ENCODE measurements at places on chromosomes 4 and X. TPM values are rescaled to one million over a fixed set of nuclear protein-coding genes. Genes with fewer than 3 reads are reported as not detected.

The TNIP3 gene
- not detected for total RNA-seq

The GCNA gene
- 0.66 TPM for total RNA-seq

DNA sequence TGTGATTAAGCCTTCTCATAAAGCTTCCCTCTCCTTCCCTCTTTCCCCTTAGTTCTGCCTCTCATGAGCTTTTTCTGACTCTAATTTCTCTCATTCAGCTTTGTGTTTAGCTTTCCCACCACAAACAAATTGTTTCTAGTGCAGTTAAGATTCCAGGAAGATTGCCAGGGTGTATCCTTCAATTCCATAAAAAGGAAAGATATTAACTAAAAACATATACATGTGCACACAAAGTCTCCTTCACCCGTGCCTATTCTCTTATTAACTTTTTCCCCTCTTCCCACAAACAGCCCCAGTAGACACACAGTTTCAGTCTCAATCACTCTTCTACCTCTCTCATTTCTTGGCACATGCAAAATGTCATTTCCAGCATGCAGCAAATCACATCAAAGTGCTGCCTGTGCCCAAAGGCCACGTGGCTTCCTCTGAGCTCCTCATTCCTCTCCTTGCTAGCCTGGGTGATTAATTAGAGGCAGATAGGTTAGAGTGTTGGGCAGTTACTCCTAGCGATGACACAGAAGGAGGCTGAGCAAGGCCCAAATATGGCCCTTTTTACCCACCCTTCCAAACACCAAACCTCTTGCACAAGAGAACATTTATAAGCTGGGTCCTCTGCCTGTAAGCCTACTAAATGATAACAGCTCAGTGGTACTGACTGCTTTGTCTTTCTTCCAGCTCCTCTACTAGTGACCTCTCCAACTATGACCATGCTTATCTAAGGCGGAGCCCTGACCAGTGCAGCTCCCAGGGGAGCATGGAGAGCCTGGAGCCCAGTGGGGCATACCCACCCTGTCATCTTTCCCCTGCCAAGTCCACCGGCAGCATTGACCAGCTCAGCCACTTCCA, 159.6 kb downstream of the SOWAHB start:
- DNase-seq: no peak

DNA sequence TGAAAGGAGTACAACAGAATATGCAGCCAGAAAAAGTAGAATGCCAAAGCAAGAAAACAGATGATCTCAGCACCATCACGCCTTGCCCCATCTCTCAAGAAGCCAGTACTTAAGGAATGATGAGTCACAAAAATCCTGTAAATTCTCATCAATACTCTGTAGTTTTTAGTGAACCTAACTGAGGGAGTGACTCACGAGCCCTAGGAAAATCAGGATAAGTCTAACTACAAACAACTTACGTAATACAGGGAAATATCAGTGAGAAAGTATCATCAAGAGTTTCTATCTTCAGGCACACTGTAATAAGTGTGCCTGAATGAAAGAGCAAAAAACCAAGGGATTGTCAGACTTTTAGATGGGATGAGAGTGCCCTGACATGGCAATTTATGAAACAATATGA, 644.4 kb downstream of the STPG2 start:
- DNase-seq: no peak

DNA sequence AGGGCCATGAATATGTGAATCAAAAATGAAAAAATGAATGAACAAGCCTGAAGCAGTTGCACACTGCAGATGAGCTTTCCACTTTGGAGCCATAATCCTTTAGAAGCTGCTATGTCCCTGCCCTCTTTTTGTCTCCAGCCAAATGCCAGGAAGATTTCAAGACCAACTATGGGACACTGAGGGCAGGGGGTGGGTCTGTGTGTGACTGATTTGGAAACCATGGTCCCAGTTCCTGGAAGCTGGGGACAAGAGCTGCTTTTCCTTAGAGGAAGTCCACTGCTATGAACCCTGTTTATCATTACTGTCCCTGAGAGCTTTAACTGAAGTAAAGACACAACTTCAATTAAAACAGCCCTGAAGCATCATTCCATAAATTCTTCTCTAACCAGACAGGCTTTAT, 153.9 kb upstream of the GPC4 start:
- no peak for DNase-seq

The FGB gene
- 408 TPM for total RNA-seq

The TCEAL2 gene
- not detected for total RNA-seq

The TKTL1 gene
- not detected for total RNA-seq

The ADRA2C gene
- total RNA-seq: 43.8 TPM

The ZNF81 gene
- 3.8 TPM for total RNA-seq

DNA sequence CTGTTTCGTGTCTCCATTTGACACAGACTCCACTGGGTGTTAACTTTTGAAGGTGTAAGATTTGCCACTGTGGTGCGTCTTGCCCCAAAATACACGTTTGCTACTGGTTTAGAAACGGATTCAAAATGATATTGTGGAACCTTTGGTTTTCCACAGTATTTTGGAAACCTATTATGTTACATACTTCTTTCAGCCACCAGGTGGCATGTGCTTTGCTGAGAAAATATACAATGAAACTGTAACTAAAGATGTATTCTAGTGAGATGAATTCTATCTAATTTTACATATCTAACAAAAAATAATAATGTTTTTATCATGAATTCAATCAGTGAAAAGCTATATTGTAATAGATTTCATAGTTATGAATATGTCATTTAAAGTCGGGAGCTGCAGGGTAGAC, 28.4 kb upstream of the SLITRK4 start:
- DNase-seq: no peak

The SSX4 gene
- not detected for total RNA-seq

DNA sequence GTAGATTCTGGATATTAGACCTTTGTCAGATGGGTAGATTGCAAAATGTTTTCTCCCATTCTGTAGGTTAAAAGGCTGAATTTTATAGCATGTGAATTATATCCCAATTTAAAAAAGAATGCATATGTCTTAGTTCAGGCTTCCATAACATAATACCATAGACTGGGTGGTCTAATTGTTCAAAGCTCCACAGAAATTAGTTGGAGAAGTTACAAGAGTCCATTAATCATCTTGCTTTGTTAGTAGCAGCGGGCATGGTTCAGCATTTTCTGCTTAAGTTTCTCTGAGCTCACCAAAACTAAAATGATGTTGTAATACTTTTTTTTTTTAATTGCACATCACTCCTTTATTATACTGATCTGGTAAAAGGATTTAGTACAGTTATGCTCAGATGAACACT, 1.8 kb downstream of the PGAM4 start:
- DNase-seq: no peak

DNA sequence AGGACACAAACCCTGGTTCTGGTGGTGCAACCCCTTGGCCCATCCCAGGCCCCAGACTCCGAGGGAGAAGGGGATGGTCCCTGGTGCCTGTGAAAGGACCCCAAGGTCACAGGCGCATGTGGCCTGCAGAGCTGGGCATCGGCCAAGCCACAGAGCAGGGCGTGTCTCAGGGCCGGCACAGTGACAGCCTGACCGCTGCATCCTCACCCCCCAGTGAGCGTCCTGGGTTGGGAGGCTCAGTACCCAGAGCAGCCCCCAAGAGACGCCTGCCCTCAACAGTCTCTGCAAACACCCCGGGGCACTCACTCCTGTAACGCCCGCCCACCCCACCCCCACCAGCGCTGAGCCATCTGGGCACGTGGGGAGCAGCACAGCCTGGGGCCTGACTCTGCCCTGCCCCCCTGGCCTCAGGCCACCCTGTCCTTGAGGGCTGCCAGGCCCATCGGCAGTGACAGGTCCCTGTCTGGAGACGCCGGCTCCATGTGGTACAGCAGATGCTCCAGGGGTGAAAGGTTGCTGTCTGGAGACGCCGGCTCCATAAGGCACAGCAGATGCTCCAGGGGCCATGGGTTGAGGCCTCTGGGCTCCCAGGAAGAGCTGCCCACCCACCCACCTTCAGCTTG, 24.5 kb upstream of the CPLX1 start:
- DNase-seq: no peak

The ANKRD50 gene
- 4.4 TPM for total RNA-seq

- DNase-seq: no peak
Observed at GRCh38 chr4:80043541-80043940, 29.5 kb downstream of the ANTXR2 start.

The TCEAL9 gene
- total RNA-seq: 65.4 TPM

GRCh38 chr4:140777894-140778293, 21.7 kb upstream of the TBC1D9 start:
- no peak for DNase-seq

The SPANXN4 gene
- total RNA-seq: not detected

- no peak for DNase-seq
Observed at GRCh38 chr4:17153572-17153971, 255.1 kb upstream of the LDB2 start.

- DNase-seq: no peak
Observed at GRCh38 chrX:9390121-9390520, 74.7 kb upstream of the TBL1X start.

GRCh38 chr4:56859841-56860240, 38.3 kb upstream of the SPINK2 start:
- no peak for DNase-seq

DNA sequence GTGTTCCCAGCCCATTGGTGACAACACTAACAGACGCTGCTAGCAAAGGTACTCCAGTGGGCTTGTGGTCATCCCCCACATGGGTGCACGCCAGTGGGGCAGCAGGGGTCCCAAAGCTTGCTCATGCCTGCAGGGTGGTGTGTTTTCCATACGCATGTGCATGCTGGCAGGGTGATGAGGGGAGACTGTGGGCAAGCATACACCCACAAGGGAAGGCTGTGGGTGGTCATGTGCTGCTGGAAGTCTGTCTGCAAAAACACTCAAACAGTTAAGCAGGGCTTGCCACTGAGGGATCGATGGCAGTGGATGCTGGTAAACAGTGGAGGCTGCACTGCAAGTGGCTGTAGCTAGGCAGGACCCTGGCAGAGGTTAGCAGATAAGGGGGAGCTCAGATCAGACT, 79.9 kb downstream of the FAAH2 start:
- DNase-seq: no peak

The CAMK2D gene
- 65.4 TPM for total RNA-seq

DNA sequence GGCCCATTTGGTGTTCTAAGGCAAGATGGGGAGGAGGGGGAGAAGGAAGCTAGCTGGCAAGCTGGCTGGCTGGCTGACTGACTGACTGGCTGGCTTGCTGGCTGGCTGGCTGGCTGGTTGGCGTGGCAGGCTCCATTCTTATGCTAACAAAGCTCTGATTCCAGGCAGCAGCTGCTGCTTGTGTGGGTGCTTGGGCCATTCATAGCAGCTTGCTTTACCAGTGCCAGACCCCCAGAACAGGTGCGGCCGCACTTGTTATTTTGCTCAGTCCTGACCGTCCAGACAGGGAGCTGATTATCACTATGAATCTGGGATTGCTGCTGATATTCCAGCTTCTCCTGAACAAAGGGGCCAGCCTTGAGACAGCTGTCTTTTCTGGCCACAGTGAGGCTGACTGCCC, 131.2 kb upstream of the PAK3 start:
- no peak for DNase-seq

- no peak for DNase-seq
Observed at GRCh38 chr4:150104404-150105027, 26.3 kb downstream of the DCLK2 start.

- DNase-seq: no peak
Observed at GRCh38 chr4:73193155-73193554, 65.4 kb downstream of the ANKRD17 start.

The LIN54 gene
- 25.2 TPM for total RNA-seq

DNA sequence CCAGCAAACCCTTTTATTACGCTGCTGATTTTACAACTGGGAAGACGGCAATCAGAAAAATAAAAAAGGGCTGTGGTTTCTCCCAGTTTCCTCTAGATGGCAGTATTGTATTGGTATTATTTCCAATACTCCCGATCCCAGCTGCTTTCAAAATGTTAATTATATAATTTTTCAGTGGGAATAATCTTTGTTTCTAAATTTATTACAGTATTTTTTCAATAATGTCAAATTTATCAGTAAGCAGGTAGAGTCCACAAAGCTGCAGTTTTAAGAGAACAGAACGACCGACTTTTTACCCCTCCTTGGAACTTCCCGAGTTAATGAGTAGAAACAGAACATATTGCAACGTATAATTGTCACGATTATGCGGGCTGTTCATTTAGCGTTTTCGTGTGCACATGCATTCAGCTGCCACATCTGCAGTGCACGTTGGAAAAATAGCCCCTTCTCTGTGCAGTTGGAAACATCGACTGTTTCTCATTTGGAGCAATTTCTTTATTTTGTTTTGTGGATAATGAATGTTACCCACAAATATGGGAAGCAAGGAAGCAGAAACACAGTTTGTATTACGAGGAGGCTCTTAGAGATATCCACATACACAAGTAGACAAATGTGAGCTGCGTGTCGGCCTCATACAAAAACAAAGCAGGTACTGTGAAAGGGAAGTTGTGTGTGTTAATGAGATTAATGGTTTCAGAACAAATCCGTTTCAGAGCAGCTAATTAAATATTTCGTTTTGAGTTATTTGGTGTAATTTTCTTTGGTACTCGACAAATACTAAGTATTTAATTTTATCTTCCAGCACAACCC, 188.0 kb downstream of the STIM2 start:
- no peak for DNase-seq

- no peak for DNase-seq
Observed at GRCh38 chr4:148094149-148094548, 348.1 kb downstream of the NR3C2 start.

The SLIT2 gene
- total RNA-seq: not detected

DNA sequence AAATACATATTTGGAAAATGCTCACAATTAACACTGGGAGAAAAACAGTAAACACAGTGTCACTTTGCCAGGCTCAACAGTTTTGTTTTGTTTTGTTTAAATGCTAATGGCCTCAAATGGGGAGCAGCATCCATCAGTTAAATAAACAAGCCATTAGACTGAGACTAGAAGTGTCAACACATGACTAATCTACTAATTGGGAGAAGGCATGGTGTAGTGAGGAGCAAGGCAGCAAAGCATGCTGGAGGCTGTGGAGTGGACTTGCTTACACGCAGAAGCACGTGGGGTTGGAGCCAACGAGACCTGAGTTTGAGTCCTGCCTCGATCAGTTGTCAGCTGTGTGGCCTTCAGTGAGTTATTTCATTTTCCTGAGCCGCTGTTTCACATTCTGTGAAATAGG, 29.0 kb downstream of the UTP14A start:
- DNase-seq: no peak

DNA sequence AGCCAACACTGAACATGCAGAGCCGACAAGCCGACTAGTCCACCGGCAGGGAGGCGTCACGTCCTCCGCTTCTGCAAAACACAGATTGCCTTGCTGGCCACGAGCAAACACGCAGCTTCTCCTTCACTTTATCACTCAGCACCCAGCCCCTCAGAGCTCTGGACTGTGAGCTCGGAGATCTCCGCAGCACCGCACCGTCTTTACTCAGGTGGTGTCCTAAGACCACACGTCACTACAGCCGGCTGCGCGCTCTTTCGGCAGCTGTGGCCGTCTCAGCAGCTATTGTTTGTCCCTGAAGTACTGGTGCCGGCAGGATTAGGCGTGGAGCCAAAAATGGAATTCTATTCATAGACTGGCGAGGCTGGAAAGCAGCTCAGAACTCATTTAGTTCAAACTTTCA, 72.0 kb downstream of the FAT1 start:
- no peak for DNase-seq

- DNase-seq: peak; percentile 60
Observed at GRCh38 chr4:140861359-140862176, 105.4 kb upstream of the TBC1D9 start.

GRCh38 chr4:174523025-174523693, 871 bp upstream of the HPGD start:
- DNase-seq: no peak
